Memory B cell (primary cell): ENCODE measurements at places on chromosomes 13 and 19.

GRCh38 chr13:33487575-33488243, 202.2 kb upstream of the STARD13 start:
- DNase-seq: no peak

DNA sequence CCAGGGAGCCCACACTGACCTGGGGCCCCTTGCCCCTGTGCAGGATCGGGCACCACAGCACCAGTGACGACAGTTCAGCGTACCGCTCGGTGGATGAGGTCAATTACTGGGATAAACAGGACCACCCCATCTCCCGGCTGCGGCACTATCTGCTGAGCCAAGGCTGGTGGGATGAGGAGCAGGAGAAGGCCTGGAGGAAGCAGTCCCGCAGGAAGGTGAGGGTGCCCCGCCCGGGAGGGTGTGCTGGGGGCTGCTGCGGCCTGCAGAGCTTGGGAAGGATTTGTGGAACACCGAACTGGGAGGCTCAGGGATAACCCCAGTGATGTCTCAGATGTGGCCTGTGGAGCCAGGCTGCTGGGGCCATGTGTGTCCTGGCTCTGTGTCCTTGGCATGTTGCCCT, 4.2 kb downstream of the B3GNT8 start:
- no peak for DNase-seq

- no peak for DNase-seq
Measured at GRCh38 chr13:94210816-94211215, 268.7 kb downstream of the DCT start.

GRCh38 chr13:90934741-90935140, 412.7 kb upstream of the MIR17HG start:
- no peak for DNase-seq

GRCh38 chr19:16737911-16738310, 18.3 kb downstream of the NWD1 start:
- no peak for DNase-seq

DNA sequence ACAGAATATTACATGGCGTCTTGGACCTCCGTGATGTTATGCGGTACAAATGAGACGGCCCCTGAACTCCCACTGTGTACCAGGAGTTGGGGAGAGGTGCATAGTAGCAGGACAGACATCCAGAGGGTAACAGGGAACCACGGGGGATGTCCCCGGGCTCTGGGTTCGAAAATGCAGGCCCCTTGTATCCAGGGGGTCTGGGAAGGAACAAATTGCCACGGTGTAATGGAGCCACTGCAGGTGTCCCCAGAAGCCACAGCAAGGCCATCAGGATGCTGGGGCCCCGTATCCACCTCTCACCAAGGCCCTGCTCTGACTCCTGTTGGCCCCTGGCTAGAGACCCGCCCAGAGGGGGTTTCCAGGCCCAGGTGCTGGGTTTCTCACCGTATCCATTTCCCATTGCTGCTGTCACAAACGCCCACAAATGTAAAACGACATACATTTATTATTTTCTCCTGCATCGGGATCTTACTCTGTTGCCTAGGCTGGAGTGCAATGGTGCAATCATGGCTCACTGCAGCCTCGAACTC, 77.8 kb downstream of the INSR start:
- no peak for DNase-seq

DNA sequence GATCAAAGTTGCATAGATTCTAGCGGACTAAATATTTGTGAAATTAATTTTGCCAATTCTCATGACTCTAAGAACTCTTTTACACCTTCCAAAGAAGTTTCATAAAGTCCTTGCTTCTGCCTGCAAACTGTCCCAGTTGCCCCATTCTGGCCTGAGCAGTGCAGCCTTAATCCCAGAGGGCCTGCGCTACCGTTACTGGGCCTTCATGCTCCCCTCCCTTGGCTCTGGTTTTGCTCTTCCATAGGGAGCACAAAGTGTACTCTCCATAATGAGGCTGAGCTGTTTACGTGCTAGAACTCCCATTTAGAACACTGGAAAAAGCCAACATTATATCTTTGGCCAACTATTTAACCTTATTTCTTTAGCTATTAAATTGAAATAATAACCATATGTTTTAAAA, 2.1 kb downstream of the MTIF3 start:
- DNase-seq: no peak

DNA sequence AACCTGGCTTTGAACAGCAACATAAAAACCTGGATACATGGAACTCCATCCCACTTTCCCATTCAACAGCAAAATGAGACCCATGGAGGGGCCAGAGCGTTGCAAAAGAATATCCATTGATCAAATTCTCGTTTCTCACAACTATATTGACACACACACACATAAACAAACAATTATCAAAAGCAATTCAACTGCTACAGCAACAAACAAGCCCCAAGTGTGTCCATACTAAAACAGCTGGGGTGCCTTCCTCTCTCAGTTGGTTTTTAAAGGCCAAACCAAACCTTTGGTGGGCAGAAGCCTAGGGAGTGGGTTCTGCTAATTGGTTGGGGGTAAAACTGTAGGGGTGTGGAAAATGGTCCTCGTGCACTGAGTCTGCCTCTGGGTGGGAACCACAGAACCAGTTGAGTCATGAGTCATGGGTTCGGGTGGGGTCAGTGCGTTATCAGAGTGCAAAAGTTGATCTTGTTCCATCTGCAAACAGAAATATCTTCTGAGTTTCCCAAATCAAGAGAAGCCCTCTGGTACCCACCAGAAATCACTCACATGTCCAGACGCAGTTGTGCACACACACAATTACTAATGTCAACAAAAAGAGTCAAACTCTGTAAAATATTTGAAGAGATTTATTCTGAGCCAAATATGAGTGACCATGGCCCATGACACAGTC, 18.5 kb downstream of the GPR42 start:
- no peak for DNase-seq

DNA sequence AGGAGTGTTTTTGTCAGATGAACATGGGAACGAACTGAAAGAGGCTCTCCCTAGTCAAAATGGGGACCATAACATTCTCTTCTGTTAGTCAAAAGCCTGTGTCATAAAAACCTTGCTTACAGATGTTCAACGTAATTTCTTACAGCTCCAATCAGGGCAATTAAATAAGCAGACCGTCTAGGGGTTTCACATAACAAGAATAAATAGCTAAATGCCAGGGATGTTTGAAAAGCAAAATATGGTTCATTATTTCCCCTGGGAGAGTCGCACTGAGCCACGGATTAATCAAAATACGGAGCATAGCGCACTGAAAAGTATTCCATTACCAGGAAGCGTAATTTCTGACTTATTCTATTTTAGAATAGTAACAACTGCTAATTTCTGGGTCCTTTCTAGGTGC, 63.7 kb upstream of the MRI1 start:
- DNase-seq: no peak

- no peak for DNase-seq
Measured at GRCh38 chr13:49370371-49370770, 73.5 kb downstream of the CAB39L start.

DNA sequence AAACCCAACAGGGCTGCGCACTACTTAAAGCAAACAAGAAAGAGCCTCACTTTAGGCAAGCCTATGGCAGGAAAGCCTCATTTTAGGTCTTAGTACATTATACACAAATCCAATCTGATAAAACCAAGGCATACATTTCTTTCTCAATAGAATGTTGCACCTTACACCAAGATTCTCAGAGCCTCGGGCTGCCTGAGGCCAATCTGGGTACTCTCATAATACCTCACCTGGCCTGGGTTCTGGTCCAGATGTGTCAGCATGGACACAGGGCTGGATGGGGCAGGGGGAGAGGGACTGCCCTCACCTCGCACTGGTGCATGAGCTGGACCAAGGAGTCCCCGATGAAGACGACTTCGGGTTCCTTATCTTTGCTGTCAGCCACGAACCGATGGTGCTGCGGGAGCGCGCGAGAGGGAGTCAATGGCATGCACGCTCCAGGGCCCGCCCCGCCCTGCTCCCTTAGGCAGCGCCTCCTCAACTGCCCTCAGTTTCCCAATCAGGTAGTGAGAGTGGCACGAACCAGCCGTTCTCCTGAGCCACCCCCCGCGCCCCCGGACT, at the start of gene PRR19:
TSS of gene PRR19 (plus strand) at position 487 of the 558 bp plus-strand sequence. CDS start 7,453 bp downstream, outside the sequence.
- no peak for DNase-seq

GRCh38 chr13:51935326-51936171, 73.8 kb downstream of the CCDC70 start:
- DNase-seq: no peak

- no peak for DNase-seq
Measured at GRCh38 chr19:56837492-56838023, 3.0 kb downstream of the PEG3 start.

- no peak for DNase-seq
Measured at GRCh38 chr19:48398102-48398374, 4.6 kb downstream of the GRIN2D start.

GRCh38 chr19:39996218-39996810, 546 bp upstream of the ZNF546 start:
- DNase-seq: no peak

GRCh38 chr13:110580800-110581199, 19.3 kb upstream of the RAB20 start:
- DNase-seq: no peak

DNA sequence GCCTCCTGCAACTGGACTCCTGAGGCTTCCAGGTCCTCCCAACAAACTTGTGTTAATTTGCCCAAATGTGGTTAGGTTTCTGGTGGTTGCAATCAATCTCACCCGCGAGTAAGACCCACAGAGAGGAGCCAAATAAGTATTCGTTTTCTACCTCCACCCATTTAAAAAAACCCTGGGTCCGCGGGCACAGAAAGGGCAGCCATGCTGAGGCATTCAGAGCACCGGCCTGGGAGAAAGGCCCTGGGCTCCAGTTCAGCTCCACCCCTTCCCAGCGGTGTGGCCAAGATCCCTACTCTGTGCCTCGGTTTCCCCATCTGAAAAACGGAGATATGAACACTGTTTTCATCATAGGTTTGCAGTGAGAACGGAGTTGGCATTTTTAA, 56.9 kb downstream of the PEPD start:
- no peak for DNase-seq

DNA sequence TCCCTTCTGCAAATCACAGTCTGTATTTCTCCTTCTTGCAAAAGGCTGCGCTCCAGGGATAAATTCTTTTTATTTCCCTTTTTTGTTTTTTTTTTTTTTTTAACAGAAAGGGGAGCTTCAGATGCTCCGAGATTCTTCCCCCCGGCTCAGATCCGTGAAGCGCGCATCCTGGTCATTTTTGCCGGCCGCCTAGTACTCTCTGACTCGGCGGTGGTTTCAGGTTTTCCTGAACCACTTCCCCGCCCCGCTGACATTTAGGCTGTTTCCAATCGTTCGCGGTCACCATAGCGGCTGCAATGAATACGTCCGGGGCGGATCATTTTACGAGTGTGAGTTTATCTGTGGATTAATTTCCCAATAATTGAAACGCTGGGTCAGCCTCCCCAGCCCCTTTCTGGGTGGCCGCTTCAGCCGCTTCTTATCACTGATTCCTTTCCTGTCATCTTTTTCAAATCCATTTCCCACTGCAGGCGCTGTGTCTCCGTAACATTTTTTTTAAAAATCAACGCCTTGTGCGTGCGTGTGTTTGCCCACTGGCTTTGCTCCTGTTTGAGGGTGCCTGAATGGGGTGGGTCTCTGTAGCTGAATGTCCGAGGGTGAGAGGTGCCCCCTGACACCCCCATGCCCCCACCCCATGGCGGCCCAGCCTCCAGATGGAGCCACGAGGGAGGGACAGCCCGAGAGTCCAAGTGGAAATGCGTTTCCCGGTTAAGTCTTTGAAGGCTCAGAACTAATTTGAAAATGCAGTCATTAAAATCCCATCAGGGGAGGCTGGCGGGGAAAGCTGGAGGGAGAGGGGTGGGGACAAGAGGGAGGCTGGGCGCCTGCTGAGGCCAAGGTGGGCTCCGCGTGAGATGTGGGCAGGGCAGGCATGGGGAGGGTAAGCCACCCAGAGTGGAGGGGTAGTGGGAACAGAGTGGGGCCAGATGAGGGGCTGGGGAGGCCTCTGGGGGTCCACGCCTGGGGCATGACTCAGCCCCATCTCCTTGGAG, 10.6 kb downstream of the ONECUT3 start:
- DNase-seq: no peak

DNA sequence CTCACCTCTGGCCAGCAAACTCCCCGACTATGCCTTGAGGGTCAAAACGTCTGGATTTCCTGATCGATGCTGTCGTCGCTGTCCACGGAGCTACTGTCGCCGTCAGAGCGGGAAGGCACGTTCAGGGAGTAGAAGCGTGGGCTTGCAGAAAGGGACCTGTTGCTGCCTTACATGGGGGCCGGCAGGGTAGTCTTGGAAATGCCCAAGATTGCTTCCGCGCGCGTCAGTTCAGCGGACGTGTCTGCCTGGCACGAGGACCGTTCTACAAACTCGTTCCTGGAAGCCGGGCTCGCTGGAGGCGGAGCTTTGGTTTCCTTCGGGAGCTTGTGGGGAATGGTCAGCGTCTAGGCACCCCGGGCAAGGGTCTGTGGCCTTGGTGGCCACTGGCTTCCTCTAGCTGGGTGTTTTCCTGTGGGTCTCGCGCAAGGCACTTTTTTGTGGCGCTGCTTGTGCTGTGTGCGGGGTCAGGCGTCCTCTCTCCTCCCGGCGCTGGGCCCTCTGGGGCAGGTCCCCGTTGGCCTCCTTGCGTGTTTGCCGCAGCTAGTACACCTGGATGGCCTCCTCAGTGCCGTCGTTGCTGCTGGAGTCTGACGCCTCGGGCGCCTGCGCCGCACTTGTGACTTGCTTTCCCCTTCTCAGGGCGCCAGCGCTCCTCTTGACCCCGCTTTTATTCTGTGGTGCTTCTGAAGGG, 15.4 kb downstream of the RB1 start:
- no peak for DNase-seq

DNA sequence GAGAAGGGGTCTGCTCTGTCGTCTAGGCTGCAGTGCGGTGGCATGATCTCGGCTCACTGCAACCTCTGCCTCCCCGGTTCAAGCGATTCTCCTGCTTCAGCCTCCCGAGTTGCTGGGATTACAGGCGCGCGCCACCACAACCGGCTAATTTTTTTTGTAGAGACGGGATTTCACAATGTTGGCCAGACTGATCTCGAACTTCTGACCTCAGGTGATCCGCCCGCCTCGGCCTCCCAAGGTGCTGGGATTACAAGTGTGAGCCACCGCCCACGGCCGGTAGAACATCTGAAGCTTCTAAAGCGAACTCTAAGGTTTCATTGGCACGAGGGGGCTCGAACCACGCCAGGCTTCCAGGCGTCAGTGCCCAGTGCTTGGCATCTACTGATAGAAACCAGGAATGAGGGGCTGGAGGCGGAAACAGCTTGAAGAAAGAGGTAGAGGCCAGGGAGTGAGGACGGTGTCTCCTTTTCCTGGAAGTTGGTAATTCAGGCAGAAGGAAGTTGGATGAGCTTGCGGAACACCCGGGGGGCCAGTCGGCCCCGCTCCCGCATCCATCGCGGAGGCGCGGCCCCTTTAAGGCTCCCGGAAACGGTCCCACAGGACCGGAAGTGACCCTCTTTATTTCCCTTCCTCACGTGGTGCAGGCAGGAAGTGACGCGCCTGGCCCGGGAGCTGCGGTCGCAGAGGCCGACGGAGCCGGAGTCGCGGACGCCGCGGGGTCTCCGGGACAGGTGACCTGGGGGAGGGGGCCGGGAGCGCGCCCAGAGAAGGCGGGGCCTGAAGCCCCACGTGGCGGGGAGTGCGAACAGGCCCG, at the start of gene CCDC9:
TSS of gene CCDC9 (plus strand) at position 647 of the 814 bp plus-strand sequence. CDS start 1,876 bp downstream, outside the sequence.
- peak; percentile 90 for DNase-seq

- peak; percentile 19 for DNase-seq
Measured at GRCh38 chr13:111183959-111184358, 68.8 kb downstream of the ARHGEF7 start.

- DNase-seq: no peak
Measured at GRCh38 chr19:45780448-45781213, 1.7 kb downstream of the DMPK start.

GRCh38 chr19:12783291-12783848, 7.9 kb upstream of the JUNB start:
- no peak for DNase-seq
